GM12892 (cell line): ENCODE measurements at places on chromosomes 12 and 14.

- DNase-seq: no peak
Observed at GRCh38 chr14:87613881-87614280, 379.1 kb downstream of the GALC start.

DNA sequence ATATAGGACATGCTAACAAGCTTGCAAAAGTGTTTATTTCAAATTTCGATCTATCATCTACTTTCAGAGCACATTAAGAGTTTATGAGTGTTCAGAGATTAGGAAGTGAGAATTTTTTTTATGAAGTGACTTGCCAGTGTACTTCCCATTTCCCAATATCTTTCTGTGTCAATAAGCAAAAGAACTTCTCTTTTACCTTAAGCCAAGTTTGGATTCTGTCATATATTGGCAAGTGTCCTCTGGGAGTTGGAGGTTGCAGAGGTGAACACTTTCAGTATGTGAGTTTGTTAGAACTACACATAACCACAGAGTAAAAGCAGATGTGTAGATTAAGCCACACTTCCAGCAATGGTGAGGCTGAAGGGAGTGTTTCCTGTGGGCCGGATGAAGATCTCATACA is 16.6 kb upstream of the KLRF1 start:
- no peak for DNase-seq

DNA sequence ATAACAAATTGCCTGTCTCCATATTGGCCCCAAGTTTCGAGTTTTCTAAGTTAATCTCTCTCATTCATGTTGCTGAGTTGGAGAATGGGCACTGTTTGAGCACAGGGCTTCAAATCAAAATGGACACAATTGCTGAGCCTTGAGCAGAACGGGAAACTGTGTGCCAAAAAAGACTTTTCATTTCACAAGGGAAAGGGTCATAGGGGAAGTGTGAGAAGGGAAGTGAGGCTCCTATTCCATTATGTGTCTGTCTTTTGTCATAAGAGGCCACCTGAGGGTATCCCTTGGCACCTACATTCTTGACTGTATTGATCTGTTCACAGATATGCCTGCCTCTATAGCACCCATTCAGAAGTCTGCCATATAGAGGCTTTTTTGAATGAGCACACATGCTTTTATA is 59.1 kb downstream of the TTLL5 start:
- no peak for DNase-seq

DNA sequence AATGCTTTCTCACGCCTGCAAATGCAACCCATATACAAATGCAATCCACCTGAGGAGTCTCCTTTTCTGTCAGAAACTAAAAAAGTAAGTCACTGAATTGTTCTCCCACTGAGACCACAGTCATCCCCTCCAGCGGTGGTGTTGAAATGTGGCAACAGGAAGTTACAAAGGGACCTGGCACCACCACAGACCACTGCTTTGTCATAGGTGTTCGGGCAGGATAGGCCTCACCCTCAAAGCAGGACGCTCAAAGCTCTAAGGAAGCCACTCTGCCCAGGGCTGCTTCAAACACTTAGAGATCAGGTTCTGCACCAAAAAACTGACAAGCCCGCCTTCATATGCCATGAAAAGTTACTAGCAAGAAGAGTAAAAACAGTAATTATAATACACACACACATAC is 11.3 kb downstream of the PHLDA1 start:
- DNase-seq: no peak

DNA sequence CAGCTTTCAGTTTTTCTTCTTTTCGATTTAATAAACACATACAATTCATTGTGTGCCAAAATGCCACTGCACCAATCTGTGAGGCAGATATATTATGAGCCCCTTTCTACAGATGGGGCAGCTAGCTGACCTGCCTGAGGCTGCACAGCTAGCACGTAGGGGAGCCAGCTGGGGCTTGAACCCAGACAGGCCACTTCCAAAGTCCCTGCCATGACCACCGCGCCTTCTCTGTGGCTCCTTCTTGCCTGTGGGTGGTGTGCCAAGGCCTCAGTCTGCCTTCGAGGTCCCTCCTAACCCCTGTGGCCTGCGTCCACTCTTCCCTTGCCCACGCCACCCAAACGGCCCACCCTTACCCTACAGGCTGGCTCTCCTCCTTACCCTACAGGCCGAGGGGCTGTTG is 16.2 kb downstream of the FAM222A start:
- DNase-seq: no peak

GRCh38 chr12:76420222-76420621 is 72.0 kb upstream of the BBS10 start:
- no peak for DNase-seq

- DNase-seq: no peak
Observed at GRCh38 chr14:68695856-68696255, 97.0 kb downstream of the ZFP36L1 start.

DNA sequence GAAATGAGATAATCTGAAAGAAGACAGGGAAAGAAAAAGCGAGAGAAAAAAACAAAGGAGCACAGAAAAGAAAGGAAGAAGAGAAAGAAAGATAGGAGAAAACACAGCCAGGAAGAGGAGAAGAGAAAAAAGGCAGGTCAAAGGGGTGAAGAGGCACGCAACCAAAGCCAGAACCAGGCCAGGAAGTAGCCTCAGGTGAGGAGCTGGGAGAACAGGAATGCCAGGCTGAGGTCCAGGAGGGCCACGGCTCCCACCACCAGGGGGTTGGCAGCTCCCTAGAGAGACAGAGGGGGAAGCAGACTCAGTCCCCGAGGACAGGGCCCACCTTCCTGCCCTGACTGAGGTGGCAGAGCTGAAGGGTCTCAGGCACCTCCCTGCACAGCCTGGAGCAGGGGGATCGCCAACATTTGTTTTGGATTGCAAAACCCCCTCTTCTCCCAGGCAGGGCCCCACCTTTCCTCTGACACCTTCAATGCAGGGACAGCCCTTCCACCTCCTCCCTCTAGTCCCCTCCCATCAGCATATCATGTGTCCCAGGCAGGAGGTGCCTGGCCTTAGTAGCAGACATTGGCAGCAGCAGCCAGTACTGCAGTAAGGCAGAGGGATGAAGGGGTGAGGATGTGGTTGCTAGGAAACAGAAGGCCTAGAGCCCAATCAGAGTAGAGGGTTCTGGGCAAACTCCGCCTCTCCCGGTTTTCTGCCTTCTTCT is 2.0 kb upstream of the AP1G2 start:
- DNase-seq: no peak

DNA sequence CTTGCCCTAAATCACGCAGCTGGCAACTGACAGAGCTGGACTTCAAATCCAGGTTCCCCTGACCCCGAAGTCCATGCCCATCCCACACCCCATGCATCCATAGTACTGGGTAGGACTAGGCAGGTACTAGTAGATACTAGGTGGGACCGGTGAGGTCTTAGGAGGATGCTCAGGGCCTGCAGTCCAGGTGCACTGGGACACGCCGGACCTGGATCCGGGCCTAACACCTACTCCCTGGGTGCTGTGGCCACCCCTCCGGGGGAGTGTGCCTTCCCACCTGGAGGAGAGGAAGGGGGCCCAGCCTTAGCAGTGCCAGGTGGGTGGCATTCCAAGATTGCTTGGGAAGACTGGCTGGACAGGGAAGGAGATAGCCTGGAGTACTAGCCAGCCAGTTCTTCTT is 64.8 kb downstream of the CACNA1C start:
- no peak for DNase-seq

DNA sequence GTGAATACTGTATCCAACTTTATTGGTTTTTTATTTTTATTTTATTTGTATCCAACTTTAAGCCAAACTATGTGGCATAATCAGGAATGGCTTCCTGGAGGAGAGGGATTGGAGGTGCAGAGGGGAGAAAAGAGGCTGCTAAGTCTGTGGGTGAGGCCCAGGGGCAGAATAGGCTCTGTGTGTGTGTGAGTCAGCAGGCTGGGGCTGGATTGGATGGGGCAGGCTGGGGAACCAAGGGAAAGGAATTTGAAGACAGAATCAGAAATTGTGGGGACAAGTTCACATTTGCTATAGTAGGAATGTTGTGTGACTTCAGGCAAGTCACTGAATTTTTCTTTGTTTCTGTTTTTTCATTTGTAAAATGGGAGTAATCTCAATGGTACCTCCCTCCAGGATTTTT is 12.8 kb upstream of the RILPL1 start:
- no peak for DNase-seq
